Neural progenitor cell (in vitro differentiated cells): ENCODE measurements at places on chromosomes 11 and 22.
A peak's percentile ranks its signal among the peaks of the same experiment; 100 is the strongest.

DNA sequence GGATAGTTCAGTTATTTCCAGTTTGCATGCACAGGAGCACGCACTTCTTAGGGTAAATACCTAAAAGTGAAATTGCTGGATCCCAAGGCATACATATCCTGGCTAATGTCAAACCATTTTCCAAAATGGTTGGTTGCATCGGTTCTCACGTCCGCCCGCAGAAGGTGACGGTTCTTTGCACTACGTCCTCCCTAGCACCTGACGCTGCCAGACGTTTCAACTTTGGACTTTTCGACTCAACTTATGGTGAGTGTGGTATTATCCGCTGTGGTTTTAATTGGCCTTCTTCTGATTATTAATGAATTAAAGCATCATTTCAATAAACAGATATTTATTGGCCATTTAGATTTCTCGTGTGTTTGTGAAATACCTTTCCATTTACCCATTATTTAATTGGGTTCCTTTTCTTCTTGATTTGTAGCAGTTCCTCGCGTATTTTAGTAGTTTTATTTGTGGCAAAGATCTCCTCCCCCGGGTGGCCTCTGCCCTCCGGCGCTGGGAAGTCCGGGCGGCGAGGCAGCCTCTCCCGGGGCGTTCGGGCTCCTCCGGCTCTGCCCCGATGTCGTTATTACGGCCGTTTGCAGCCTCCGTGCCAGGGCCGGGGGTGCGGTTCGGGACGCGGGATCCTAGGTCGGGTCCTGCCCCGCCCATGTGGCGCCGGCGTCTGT, at the start of gene JHY:
TSS of gene JHY (plus strand) at position 571 of the 668 bp plus-strand sequence. CDS start 3,091 bp downstream, outside the sequence.
- no peak within 1 kb of the TSS for H3K27ac ChIP-seq
- no peaks in the 10 kb centered on the region for H3K36me3 ChIP-seq
- peak; percentile 80 for DNase-seq

GRCh38 chr22:32685512-32685911, 116.0 kb upstream of the TIMP3 start:
- H3K4me1 ChIP-seq, result no peaks in the 10 kb centered on the region
- H3K4me3 ChIP-seq, result no peak overlapping the region
- no peak for DNase-seq

DNA sequence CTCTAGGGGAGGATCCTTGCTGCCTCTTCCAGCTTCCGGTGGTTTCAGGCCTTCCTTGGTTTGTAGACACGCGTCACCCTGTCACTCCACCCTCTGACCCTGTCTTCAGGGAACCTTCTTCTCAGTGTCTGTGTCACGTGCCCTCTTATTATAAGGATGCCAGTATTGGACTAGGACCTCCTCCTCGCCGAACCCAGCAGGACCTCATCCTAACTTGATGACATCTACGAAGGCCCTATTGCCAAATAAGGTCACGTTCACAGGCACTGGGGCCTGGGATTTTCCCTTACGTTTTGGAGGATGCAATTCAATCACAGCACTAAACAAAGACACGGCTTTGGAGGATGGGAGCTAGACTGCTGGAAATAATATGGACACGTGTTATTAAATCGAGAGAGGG, 408.7 kb downstream of the BRD1 start:
- H3K4me1 ChIP-seq, result no peaks in the 10 kb centered on the region
- no peak overlapping the region for H3K4me3 ChIP-seq
- no peaks in the 10 kb centered on the region for H3K27me3 ChIP-seq
- no peaks in the 10 kb centered on the region for H3K36me3 ChIP-seq

GRCh38 chr11:114684636-114685035, 6.3 kb downstream of the NXPE2 start:
- no peak for DNase-seq
- no peaks in the 10 kb centered on the region for H3K27me3 ChIP-seq
- H3K36me3 ChIP-seq, result no peaks in the 10 kb centered on the region
- no peak overlapping the region for H3K27ac ChIP-seq

GRCh38 chr22:29641042-29641699, 37.7 kb downstream of the NF2 start:
- no peaks in the 10 kb centered on the region for H3K4me1 ChIP-seq
- peaks cover 4% of the 10 kb centered on the region for H3K36me3 ChIP-seq
- H3K4me3 ChIP-seq, result no peak overlapping the region
- no peaks in the 10 kb centered on the region for H3K27me3 ChIP-seq

DNA sequence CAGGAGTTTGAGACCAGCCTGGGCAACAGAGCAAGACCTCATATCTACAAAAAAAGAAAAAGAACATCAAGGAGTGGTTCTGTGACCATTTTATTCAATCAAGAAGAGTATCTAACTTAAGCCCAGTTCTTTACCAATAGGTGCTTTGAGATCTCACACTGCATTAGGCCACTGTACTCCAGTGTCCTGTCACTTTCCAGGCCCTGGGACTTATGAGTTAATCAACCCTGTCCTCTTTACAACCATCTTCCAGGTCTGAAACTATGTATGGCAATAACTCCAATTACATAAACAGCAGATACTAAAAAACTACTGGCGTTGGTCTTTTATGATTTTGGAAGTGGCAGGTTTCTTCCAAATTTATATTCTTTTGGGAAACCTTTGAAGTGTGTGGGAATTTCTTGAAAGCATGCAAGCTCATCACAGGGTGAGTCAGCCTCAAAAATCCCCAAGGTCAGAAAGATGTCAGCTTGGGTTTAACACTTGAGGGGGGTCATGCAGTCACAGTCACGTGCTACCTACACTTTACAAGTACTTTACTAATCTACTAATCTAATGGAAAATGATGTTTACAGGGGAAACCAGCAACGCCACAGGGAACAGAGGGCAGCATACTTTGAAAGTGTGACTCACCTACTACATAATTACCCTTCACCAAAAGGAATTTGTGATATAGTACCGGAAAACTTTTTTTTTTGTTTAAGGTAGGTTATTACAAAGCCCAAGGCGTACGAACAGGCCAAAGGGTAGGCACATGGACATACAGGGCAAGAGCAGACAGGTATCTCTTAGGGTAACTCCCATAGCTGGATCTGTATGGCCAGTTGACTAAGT, 15.6 kb downstream of the PISD start:
- H3K4me1 ChIP-seq, result no peaks in the 10 kb centered on the region
- H3K27ac ChIP-seq, result no peak overlapping the region
- H3K27me3 ChIP-seq, result no peaks in the 10 kb centered on the region
- DNase-seq, result no peak

- DNase-seq, result no peak
- H3K27me3 ChIP-seq, result no peaks in the 10 kb centered on the region
- H3K4me3 ChIP-seq, result no peak overlapping the region
Observed at GRCh38 chr11:65842144-65842543, 8.4 kb downstream of the SNX32 start.

DNA sequence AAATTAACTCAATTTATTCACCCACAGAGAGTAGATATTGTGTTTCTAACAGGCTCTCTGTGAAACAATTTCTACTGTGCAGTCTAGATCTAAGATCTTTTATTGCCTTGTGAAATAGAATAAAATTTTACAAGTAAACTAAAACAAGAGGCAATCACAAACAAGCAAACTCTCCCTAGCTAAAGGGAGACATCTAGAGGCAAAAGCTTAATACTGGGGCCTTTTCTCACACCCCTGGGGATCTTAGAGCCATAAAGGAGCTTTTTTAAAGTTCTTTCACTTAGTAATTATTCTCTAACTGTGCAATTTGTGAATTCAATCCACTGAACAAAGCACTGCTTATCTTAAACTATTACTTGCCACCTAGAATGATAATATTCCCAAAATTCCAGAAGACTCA, 19.7 kb downstream of the ALG9 start:
- peak; percentile 15 for DNase-seq
- H3K4me1 ChIP-seq, result peaks cover 6% of the 10 kb centered on the region
- no peaks in the 10 kb centered on the region for H3K36me3 ChIP-seq
- H3K27ac ChIP-seq, result no peak overlapping the region
- H3K27me3 ChIP-seq, result no peaks in the 10 kb centered on the region
- H3K4me3 ChIP-seq, result no peak overlapping the region
